ENCODE measurements at places on chromosomes 5 and 9. TPM values are rescaled to one million over a fixed set of nuclear protein-coding genes. Genes with fewer than 3 reads are reported as not detected.

GRCh38 chr5:43078956-43079355 is 38.8 kb upstream of the ANXA2R start:
- H3K4me1 ChIP-seq = peaks cover 10% of the 10 kb centered on the region
- no peaks in the 10 kb centered on the region for H3K27me3 ChIP-seq
- H3K4me3 ChIP-seq = no peak overlapping the region
- peaks cover 13% of the 10 kb centered on the region for H3K36me3 ChIP-seq
- peak overlapping the region; percentile 35 for H3K27ac ChIP-seq

GRCh38 chr9:98997604-98998003 is 53.9 kb downstream of the COL15A1 start:
- peak; percentile 76 for DNase-seq
- peak overlapping the region; percentile 72 for H3K27ac ChIP-seq
- H3K36me3 ChIP-seq = no peaks in the 10 kb centered on the region
- no peaks in the 10 kb centered on the region for H3K27me3 ChIP-seq
- no peak overlapping the region for H3K4me3 ChIP-seq
- peaks cover 41% of the 10 kb centered on the region for H3K4me1 ChIP-seq

- H3K27ac ChIP-seq = peak overlapping the region; percentile 27
- no peaks in the 10 kb centered on the region for H3K36me3 ChIP-seq
- H3K27me3 ChIP-seq = no peaks in the 10 kb centered on the region
- peaks cover 19% of the 10 kb centered on the region for H3K4me1 ChIP-seq
- DNase-seq = no peak
Measured at GRCh38 chr5:134464988-134465815, 53.5 kb upstream of the CDKN2AIPNL start.

Gene SLCO6A1
- not detected for total RNA-seq

DNA sequence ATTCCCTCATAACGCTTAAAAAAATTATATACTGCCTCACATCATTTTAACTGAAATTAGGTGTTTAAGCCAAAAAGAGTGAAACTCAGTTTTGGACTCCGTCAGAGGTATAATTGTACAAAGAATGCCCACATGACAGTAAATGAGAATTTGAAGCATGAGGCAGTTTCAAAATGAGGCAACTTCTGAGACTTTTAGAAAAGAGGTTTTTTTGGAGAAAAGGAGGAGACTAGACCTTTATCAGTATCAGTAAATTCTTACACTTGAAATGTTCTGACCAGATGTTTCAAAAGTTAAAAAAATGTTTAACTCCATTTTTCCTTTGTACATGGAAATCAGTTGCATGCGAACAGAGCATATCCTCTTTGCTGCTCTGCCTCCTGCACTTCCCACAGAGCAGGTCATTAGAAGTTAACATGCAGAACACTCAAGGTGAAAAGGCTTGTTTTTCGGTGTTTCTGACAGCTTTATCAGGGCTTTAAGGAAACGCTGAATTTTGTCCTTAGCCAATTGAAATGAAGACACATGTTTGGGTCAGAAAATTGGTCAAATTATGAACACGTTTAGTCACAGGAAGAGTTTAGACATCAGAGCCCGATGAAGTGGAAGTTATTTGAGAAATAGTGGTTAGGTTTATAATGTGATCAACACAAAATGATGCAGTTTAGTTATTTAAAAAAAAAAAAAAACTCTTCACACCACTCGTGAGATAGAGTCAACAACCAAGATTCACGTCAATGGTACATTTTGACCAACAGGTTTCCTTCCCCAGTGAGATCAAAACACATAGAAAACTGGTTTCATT is 59.5 kb downstream of the PIK3R1 start:
- H3K27me3 ChIP-seq = no peaks in the 10 kb centered on the region
- DNase-seq = no peak
- H3K4me1 ChIP-seq = peaks cover 23% of the 10 kb centered on the region
- no peak overlapping the region for H3K4me3 ChIP-seq

DNA sequence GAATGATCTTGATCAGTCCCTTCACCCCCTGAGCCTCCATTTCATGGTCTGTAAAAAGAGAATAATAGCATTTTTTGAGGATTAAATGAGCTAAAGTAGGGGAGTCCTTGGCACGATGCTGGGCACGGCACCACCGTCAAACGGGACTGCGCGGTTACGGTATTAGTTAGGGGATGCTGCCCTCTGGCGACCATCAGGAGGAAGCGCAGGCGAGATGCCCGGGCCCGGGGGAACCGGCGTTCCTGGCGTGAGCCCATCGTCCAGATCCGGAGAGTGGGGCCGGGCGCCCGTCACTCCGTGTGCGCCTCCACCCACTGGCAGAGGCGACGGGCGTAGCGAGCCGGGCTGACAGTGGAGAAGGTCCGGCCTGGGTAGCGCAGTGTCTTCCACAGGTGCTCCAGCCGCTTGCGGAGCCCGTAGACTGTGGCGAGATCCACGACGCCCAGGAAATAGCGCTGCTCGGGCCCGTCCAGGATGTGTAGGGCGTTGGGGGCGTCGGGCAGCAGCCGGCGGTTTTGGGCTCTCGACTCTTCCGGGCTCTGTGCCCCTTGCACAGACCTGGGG is 4.8 kb upstream of the ST6GALNAC4 start:
- peaks cover 46% of the 10 kb centered on the region for H3K4me1 ChIP-seq
- peak overlapping the region; percentile 51 for H3K4me3 ChIP-seq
- no peak overlapping the region for H3K27ac ChIP-seq
- H3K27me3 ChIP-seq = no peaks in the 10 kb centered on the region
- no peaks in the 10 kb centered on the region for H3K36me3 ChIP-seq

GRCh38 chr5:152514827-152515397 is 109.8 kb upstream of the NMUR2 start:
- H3K4me1 ChIP-seq = no peaks in the 10 kb centered on the region
- peak; percentile 64 for DNase-seq
- no peak overlapping the region for H3K27ac ChIP-seq

DNA sequence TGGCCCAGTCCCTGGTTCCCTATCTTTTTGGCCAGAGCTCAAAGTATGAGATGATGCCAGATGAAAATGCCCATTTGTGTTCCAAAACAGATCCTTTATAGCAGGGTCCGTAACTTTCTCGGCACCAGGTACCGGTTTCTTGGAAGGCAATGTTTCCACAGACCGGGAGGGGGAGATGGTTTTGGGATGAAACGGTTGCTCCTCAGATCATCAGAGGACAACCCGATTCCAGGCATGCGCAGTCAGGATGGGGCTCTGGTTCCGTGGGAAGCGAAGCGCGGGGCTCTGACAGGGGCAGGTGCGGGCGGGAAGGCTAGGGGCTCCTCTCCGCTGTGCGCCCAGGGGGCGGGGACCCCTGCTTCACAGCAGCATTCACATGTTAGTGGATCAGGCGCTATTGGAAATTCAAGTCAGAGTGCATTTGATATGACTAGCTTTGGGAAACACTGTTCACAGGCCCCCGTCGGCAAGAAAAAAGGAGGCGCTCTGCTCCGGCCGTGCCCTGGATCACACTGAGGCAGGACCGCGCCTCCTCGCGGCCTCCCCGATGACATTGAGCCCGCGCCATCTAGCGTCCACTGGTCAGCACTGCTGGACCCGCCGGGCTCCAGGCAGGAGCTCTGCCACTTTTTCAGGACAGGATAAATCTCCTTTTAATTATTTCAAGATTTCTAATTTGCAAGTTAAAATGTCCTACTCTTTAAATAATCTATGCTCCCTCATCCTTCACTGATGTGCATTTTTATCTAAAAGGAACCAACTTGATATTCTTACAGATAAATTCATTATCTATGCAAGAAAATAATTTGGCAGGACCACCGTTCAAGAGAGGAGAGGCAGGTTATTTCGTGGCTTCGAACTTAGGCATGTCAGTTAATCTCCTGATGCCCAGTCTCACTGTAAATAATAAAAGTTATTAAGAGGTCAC is 190.0 kb downstream of the FANCC start:
- no peak overlapping the region for H3K27ac ChIP-seq
- 0 out of 2 replicates have a peak, but pooled peaks cover 3% of the 10 kb centered on the region for H3K4me1 ChIP-seq
- peak; percentile 94 for DNase-seq
- H3K4me3 ChIP-seq = no peak overlapping the region
- no peaks in the 10 kb centered on the region for H3K36me3 ChIP-seq

Gene SPINK7
- not detected for total RNA-seq

Gene DHFR
- total RNA-seq = 23.8 TPM

DNA sequence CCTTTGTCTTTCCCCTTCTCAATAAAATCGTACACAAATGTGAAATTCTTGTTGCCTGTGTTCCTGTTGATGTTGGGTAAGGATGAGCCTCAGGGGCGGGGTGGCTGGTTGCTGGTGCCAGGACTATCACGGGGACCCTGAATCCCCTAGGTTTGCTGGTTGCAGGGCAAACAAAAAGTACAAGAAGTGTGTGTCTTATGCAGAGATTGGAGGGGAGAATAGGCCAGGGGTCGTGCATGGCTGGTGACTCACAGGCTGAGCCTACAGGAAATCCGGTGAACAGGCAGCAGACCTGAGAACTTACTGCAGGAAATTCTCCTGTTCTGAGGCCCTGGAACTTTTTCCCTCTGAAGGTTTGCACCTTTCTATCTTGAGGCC is 5.5 kb downstream of the ANXA2R start:
- H3K4me1 ChIP-seq = peaks cover 4% of the 10 kb centered on the region
- no peaks in the 10 kb centered on the region for H3K27me3 ChIP-seq
- no peak overlapping the region for H3K4me3 ChIP-seq

Measured in GM23248 (cell line).